ENCODE measurements at places on chromosomes 13 and 19.

GRCh38 chr19:13707915-13708314 lies 56.4 kb upstream of the MRI1 start:
- no peaks in the 10 kb centered on the region for H3K36me3 ChIP-seq
- no peak overlapping the region for H3K27ac ChIP-seq
- H3K27me3 ChIP-seq = peaks cover 30% of the 10 kb centered on the region
- DNase-seq = no peak
- H3K4me1 ChIP-seq = no peaks in the 10 kb centered on the region

- DNase-seq = peak; percentile 63
- peaks cover 35% of the 10 kb centered on the region for H3K27me3 ChIP-seq
- peaks cover 9% of the 10 kb centered on the region for H3K4me1 ChIP-seq
- no peaks in the 10 kb centered on the region for H3K36me3 ChIP-seq
- H3K4me3 ChIP-seq = no peak within 1 kb of the TSS
Measured at GRCh38 chr19:4534836-4535658, at the start of gene PLIN5. PLIN5 (minus strand) TSS chr19:4535224; CDS start chr19:4534074, 1,150 bp downstream.

GRCh38 chr19:19185853-19186740 lies 5.9 kb downstream of the BORCS8 start:
- peaks cover 36% of the 10 kb centered on the region for H3K4me1 ChIP-seq
- DNase-seq = peak; percentile 71
- H3K4me3 ChIP-seq = no peak overlapping the region

DNA sequence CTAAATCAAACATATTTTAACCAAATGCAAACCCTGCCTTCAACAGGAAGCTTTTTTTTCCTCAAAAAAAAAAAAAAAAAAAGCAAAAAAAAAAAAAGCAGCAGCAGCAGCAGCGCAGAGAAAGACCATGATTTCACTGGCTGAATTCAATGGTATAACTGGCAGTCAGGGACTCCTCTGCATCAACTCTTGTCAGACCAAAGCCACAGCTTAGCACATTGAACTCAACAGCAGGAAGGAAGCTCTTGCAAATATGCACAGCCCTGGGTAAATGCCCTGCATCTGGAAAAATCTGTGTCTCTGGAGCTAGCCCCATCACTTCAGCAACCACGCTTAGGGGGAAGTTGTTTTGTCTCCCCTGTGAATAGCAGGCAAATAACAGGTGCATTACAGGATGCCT lies 17.6 kb upstream of the DHRS12 start:
- H3K4me1 ChIP-seq = peaks cover 97% of the 10 kb centered on the region
- DNase-seq = peak; percentile 42
- peak overlapping the region; percentile 53 for H3K4me3 ChIP-seq
- peak overlapping the region; percentile 96 for H3K27ac ChIP-seq
- H3K27me3 ChIP-seq = no peaks in the 10 kb centered on the region

DNA sequence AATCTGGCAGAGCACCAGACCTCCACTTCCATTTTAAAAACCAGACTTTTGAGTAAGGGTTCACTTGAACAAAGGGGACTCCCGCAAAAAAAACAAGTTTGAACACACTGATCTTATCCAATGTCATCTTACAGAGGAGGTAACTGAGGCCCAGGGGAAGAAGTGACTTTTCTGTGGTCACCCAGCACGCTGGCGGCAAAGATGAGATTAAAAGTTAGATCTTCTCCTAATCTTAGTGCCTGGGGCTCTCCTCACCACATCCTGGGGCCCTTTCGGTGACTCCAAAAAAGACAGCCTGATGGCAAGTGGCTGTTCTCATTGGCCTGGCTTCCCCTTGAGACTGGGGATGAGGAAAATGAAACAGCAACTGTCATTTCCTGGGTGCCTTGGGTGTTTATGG lies 101.8 kb upstream of the ZNF98 start:
- no peak for DNase-seq
- H3K27me3 ChIP-seq = no peaks in the 10 kb centered on the region
- H3K27ac ChIP-seq = no peak overlapping the region
- H3K4me3 ChIP-seq = no peak overlapping the region
- H3K4me1 ChIP-seq = no peaks in the 10 kb centered on the region
- peaks cover 2% of the 10 kb centered on the region for H3K36me3 ChIP-seq

- H3K36me3 ChIP-seq = no peaks in the 10 kb centered on the region
- no peak overlapping the region for H3K27ac ChIP-seq
- no peak overlapping the region for H3K4me3 ChIP-seq
- peaks cover 7% of the 10 kb centered on the region for H3K27me3 ChIP-seq
- H3K4me1 ChIP-seq = no peaks in the 10 kb centered on the region
Measured at GRCh38 chr19:29745253-29745652, 30.2 kb upstream of the C19orf12 start.

- peak overlapping the region; percentile 99 for H3K27ac ChIP-seq
- peak; percentile 83 for DNase-seq
- H3K27me3 ChIP-seq = no peaks in the 10 kb centered on the region
- H3K4me3 ChIP-seq = peak overlapping the region; percentile 98
- peaks cover 54% of the 10 kb centered on the region for H3K4me1 ChIP-seq
Measured at GRCh38 chr13:40664350-40665125, 1.9 kb downstream of the FOXO1 start.

GRCh38 chr13:60000081-60000480 lies 163.6 kb downstream of the DIAPH3 start:
- H3K36me3 ChIP-seq = no peaks in the 10 kb centered on the region
- H3K4me3 ChIP-seq = no peak overlapping the region
- no peak overlapping the region for H3K27ac ChIP-seq
- DNase-seq = no peak
- no peaks in the 10 kb centered on the region for H3K4me1 ChIP-seq

DNA sequence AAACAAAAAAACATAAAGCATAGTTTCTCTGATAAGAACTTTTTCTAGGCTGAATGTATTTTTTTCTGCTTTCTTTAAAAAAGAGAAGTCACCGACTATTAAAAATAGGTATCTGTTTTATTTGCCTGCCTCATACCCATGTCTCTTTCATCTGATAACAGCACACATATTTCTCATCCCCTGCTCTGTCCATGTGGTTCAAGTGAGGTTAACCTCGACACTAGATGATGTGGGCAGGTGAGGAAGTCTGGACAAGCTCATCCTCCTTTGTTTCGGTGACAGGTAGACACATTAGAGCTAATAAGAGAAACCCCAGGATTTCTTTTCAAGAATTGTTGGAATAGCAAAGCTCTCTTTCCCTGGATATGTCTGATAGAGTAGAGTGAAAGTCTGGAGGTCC lies 222.7 kb downstream of the GPC5 start:
- no peak overlapping the region for H3K27ac ChIP-seq
- H3K27me3 ChIP-seq = no peaks in the 10 kb centered on the region
- H3K4me1 ChIP-seq = no peaks in the 10 kb centered on the region

DNA sequence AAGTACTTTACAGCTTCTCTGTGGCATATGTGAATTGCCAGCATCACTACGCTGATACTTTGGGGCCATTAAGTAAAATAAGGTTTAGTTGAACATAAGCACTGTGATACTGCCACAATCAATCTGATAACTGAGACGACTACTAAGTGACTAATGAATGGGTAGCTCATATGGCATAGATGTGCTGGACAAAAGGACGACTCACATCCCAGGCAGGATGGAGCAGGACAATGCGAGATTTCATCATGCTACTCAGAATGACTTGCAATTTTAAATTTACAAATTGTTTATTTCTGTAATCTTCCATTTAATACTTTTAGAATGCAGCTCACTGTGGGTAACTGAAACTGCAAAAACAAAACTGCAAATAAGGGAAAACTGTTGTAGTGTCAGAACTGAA lies 13.6 kb downstream of the CCDC122 start:
- H3K27me3 ChIP-seq = no peaks in the 10 kb centered on the region
- H3K36me3 ChIP-seq = no peaks in the 10 kb centered on the region
- H3K27ac ChIP-seq = no peak overlapping the region
- no peak for DNase-seq
- H3K4me3 ChIP-seq = no peak overlapping the region

GRCh38 chr13:110535526-110535925 lies 26.0 kb downstream of the RAB20 start:
- DNase-seq = no peak
- H3K4me3 ChIP-seq = no peak overlapping the region
- no peaks in the 10 kb centered on the region for H3K27me3 ChIP-seq
- H3K4me1 ChIP-seq = peaks cover 9% of the 10 kb centered on the region

All from activated T-cell treated with anti-CD3 and anti-CD28 coated beads, Interleukin-2, amount 50 U/mL, for 24 hours (primary cell).